NCI-H2227 treated with DMSO at 0.1 percent for 48 hours (cell line): ENCODE measurements at places on chromosomes 13 and 19.
A peak's percentile ranks its signal among the peaks of the same experiment; 100 is the strongest.

DNA sequence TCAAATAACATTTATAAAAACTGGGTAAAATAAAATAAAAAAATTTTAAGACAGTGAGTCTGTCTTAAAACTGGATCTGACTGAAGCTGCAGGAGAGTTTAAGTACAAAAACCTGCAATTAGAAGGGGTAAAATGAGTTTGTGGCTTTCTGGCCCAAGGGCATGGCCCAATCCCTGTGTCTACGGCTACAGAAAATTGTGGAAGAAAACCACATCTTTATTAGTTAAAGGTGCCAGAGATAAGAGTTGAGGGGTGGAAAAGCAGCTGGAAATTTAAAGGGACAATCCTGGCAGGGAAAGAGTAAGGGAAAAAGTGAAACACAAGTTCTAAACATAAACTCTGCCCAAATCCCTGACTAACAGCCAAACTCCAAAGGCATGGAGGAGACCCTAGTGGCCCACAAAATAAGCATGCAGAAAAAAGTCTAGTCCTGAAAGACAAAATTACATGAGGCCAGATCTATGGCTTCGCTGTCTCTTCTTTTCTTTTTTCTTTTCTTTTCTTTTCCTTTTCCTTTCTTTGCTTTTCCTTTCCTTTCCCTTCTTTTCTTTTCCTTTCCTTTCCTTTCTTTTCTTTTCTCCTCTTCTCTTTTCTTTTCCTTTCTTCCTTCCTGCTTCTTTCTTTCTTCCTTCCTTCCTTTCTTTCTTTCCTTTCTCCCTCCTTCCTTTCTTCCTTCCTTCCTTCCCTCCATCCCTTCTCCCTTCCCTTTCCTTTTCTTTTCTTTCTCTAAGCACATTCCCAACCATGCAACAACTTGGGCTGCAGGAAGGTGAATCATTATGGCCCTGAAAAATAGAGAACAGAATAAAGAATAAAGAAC, 23.5 kb upstream of the DLEU7 start:
- DNase-seq: no peak

GRCh38 chr13:60074397-60074796, 89.3 kb downstream of the DIAPH3 start:
- no peak for DNase-seq

DNA sequence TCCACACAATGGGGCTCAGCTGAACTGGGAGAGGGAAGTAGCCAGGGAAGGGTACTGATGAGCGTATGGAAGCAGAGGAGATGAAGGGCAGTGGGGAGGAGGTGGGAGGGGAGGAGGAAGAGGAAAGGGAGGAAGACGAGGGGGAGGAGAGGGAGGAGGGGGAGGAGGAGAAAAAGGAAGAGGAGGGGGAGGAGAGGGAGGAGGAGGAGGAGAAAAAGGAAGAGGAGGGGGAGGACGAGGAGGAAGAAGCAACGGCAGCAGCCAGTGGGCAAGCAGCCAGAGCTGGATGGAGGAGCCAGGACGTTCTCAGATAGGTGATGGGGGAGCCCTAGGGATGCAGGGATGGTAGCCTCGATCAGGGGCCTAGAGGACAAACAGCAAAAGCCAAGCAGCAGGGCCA, 5.6 kb downstream of the CERS4 start:
- no peak for DNase-seq

DNA sequence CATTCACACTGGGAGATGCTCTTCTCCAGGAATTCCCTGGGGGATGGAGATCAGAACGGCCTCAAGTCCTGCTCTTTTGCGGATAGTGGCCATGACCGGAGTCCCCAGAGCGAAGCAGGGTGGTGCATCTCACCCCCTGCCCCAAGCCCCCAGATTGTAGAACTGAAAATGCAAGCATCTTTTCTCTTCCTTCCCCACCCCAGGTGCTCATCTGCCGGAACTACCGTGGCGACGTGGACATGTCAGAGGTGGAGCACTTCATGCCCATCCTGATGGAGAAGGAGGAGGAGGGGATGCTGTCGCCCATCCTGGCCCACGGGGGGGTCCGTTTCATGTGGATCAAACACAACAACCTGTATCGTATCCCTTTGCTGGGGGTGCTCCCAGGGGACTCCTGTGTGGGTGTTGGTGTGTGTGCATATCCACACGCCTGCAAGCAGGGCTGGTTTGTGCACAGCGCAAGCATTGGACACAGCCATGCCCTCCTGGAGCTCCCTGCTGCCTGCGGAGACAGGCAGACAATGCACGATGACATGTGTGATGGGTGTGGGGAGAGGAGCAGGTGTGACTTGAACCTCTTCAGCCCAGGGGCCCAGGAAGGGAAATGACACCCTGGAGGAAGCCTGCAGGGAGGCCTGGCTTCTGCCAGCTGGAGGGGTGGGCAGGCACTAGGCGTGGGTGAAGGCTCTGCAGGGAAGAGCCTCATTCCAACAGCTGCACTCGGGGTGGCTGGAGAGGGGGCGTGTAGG, 5.7 kb downstream of the AP1M1 start:
- no peak for DNase-seq

DNA sequence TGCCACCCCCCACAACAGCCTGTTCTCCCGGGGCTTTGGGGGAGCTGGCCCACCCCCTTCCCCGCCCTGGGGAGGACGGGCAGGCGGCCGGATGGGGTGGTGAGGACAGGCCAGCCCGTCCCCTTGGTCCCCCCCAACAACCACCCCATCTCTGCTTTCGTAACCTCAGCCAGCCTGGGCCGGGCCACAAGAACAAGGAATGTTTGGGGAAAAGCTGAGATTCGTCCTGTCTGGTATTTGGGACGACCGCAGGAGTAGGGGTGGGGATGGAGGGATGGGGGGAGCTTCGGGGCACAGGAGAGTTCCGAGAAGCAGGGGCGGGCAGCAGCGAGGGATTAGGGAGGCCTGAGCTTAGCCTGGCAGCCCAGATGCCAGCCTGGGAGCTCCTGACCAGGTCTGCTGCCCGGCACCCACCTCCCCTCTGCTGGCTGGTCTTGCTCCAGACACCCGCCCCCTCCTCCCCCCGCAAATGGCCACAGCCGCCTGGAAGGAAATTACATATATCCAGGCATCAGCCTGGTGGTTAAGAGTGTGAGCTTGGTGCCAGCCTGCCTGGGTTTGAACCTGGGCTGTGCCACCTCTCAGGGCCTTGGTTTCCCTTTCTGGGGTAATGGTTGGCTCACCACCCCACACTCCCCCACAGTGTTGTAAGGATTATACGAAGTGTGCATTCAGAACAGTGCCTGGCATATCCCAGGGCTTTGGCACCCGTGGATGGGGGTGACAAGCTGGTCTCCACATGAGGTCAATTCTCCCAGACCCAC, at the start of gene PODNL1:
PODNL1 (minus strand) TSS at position 117 of the 764 bp plus-strand sequence. CDS start 236 bp downstream, outside the sequence.
- no peak for DNase-seq

GRCh38 chr19:30340771-30341561, 31.2 kb upstream of the ZNF536 start:
- DNase-seq: no peak

DNA sequence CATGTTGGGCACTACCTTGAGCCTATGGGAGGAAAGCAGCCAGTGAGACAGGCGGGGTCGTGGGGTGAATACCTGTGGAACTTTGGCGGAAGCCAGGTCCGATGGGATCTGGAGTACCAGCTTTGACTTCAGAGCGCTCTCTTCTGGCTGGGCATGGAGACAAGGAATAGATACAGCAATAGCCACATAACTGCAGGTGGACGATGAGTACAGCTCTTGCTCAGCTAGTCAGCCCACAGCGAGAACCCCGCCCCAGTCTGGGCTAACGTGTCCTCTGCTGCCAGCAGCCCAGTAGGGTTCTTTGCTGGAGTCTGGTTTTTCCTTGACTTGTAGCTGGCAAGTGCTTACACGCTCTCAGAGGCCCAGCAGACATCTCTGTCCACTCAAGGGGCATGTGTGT, 83.4 kb downstream of the SIPA1L3 start:
- no peak for DNase-seq

GRCh38 chr13:65999411-65999810, 1230.7 kb downstream of the PCDH9 start:
- DNase-seq: no peak

GRCh38 chr19:16441661-16442162, 30.1 kb downstream of the EPS15L1 start:
- DNase-seq: no peak

DNA sequence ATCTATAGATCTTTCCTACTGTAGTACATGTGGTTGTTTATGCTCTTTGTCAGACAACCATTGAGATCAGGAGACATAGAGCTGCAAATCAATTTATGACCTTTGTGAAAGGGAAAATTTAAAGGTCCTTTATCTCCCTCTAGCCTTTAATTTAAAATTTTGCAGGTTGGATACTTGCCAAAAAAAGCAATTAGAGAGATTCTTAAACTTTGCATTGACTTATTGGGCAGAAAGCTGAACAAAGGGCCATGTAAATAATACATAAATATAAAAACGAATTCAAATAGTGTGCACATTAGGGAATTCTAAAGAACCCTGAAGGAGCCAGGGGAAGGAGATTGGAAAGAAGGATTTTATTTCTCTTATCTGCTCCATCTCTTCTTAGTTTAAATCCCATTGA, 22.0 kb upstream of the RB1 start:
- DNase-seq: no peak

DNA sequence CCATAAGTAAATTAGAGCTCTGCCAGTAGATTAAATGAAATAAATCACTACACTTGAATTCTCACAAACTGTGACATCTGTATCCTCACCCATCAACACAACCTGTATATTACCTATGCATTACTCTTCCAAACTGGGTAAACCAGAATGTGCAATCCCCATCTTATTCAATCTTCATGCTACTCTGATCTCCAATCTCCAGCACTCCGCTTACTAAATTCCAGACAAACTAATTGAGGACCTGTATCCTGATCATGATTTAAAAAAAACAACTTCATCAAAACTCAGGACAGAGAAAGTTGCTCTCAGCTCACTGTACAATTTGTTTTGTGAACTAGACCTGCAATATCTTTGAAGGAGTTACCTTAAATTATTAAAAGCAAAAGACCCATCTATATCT, 74.4 kb downstream of the FOXO1 start:
- no peak for DNase-seq

- peak; percentile 31 for DNase-seq
Measured at GRCh38 chr13:32409561-32410421, 18.1 kb downstream of the N4BP2L1 start.

DNA sequence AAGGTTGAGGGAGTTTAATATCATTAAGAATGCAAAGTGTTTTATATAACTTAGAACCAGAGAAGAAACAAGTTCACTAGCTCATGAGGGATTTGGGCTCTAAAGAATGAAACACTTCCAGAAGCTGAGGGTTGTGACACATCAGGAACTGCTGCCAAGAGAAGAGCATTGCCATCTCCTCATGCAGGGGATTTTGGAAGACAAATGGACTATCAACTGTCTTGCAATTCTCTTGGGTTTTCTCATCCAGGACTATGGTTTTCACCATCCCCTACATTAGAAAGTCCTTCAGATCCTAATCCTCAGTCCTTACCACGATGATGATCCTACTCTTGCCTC, 59.7 kb upstream of the KL start:
- DNase-seq: no peak

- no peak for DNase-seq
Measured at GRCh38 chr19:33208371-33208895, 14.3 kb downstream of the LRP3 start.

- DNase-seq: no peak
Measured at GRCh38 chr13:33992881-33993336, 175.0 kb downstream of the RFC3 start.

DNA sequence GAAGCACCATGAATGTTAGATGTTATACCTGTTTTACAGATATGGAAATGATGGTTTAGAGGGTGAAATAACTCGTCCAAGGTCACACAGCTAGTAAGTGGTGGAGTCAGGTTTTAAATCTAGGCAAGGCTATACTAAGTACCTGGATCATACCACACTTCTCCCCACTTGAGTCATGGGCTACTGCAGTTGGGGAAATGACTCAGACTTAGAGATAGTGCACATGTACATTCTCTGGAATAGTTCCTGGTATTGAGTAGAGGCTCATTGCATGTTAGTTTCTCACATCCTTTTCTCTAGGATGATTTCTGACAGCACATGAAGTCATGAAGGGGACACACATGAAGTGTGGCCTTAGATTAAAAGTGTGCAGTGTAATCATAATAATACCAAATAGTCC, 76.2 kb upstream of the TNFSF11 start:
- no peak for DNase-seq

GRCh38 chr19:13817615-13818371, 22.6 kb downstream of the ZSWIM4 start:
- peak; percentile 55 for DNase-seq

DNA sequence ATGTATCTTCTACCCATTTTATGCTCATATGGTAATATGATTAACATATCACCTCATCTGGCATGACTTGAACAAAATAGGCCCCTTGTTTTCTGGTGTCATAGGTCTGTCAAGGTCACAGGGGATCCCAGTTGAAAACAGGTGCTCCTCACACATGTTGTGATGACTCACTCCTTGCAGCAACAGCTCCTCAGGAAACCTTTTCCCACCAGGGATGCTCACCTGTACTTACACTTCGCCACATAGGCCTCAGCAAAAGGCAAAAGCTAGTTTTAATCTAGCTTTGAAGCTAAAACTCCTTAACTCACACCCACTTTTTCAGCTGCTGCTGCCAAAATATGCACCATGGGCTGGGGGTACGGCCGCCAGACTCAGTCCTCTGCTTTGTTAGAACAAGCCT, 110.0 kb upstream of the SOX21 start:
- no peak for DNase-seq

DNA sequence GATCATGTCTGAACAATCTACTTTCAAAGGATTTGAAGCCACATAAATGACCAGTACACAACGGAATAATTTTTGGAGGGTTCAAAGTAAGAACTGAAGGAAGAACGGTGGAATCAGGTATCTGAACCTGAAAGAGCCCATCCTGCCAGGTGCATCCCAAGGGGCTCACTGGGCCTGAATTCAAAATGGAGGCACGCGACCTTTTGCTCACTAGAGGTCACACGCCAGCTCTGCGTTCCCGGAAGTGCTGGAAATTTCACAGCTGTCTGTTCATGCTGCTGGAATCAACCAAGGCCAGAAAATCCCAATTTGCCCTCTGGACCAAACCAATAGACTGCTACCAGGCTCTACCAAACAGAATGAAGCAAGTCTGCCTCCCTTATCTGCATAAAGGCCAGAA, 4.2 kb upstream of the RASA3 start:
- DNase-seq: no peak

DNA sequence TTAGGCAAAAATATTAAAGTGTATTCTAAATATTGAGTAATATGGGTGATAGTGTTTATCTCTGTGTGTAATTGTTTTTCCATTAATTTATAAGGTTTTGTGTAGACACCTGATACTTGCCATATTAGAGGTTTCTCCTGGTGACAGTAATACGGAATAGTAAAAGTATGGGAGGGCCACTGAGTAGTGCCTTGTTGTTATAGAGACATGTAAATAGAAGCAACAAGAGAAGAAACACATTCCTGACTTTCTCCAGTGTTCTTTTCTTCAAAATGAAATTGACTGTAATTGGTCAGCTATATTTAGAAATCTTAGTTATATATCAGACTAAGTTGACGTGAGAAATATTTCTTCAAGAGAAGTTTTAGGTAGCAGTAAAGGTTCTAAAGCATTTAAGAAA, 18.5 kb downstream of the RNASEH2B start:
- no peak for DNase-seq

- DNase-seq: peak; percentile 99
Measured at GRCh38 chr19:29528350-29528945, 2.7 kb downstream of the VSTM2B start.
